NCI-H1694 (cell line): ENCODE measurements at places on chromosomes 13 and 19.

DNA sequence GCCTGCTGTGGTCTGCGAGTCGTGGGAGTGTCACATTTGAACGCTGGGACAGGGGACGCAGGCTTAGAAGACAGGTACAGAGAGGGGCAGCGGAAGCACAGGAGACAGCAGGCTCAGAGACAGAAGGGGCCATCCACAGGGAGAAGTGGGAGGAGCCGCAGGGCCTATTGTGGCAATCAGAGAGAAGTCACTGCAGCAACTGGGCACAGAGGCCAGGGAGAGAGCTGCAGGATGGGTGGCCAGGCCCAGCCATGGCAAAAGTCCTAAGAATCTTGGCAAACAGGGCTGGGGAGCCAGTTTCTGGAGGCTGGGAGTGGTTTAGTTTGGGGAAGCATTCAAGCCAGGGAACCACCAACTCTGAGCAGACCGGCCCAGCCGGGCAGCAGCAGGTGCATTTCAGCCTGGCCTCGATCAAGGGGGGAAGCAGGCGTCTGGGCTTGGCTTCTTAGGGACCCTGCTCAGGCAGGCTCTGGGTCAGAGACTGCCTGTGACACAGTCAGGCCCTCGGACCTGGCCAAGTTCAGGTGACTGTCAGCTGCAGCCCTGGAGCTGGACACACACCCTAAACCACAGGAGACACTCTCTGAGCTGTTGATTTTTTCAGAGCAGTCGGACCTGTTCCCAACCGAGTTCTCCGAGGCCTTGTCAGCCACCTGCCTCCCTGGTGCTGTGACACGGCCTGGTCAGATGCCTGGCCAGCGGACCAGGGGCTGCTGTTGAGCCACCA, 11.8 kb downstream of the SH3GL1 start:
- DNase-seq: no peak

- no peak for DNase-seq
Measured at GRCh38 chr13:98842070-98842469, 89.6 kb upstream of the SLC15A1 start.

DNA sequence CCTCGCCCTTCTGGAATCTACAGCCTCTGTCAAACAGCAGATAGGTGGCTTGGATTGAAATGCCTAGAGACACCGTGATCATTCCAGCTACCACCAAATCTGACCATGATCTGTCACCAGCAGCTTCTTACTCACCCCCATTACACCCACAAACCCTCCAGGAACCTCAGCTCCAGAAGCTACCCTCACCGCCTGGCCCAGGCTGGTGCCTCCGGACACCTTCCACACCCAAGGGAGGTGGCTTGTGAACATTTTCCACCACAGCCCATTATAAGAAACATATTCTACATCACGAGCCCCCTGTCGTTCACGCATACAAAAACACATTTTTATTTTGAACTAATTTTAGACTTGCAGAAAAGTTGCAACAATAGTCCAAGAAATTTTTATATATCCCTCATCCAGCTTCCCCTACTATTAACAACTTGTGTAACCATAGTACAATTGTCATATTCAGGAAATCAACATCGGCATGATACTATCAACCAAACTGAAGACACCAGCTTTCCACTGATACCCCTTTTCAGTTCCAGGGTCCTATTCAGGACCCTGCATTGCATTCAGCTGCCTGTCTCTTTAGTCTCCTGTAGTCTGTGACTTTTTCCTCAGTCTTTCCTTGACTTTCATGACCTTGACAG, 15.4 kb upstream of the UBE2L5 start:
- no peak for DNase-seq

DNA sequence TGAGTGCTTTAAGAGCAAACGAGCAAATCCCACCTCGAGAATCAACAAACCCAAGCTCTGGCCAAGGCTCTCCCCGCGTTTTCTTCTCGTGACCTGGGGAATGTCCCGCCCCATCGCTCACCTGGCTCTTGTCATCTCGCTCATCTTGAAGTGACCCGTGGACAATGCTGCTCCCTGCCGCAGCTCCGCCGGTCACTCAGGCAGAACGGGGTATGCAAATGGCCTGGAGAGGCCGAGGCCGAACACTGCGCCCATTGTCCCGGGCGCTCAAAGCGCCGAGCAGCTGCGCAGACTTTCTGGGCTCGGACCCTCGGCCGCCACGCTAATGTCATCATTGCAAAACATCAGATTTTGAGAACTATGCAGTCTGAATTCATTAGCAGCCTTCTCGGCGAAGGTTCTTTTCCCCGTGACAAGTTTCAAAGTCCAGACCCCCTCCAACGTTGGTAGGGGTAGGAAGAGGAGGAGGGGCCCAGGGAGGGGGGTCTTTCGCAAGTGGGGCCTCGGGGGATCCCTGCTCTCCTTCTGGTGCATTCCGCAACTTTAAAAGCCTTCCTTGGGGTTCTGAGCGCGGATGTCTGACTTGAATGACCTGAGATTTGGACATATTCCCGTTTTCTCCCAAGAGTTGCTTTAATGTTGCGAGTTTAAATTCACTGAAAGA, 39.7 kb downstream of the SOX1 start:
- DNase-seq: no peak

DNA sequence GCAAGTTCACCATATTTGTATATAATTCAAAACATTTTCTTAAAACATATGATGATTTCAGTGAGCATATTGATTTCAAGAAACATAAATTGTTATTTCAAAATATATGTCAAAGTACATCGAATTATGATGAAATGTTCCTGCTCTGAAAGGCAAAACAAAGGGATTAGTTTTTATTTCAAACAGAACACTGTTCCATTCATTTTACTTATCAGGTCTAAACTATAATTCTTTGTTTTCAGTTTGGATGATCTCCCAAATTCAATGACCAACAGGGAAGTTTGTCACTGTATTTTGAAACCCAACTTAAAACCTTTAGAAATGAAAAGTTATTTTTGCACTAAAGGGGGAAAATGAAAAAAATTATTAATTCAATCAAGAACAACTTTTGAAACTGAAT, 610.2 kb downstream of the SLITRK1 start:
- no peak for DNase-seq

DNA sequence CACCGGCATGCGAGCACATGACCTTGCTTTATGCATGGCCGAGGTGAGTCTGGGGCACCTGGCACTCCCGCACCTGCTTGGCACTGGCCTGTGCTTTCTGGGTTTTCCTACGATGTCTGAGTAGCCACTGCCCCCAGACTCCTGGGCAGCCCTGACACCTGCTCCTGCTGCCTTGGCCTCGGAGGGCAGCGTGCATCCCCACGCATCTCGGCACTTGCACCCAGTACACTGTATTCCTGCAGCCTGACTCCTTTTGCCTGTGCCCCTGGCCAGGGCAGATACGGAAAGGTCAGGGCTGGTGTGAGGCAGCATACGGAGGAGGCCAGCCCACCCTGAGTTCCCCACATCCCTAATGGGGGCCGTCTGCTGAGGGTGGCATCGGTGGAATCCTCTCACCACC, 340.6 kb downstream of the TEX29 start:
- no peak for DNase-seq

- no peak for DNase-seq
Measured at GRCh38 chr19:38742296-38742695, 2.0 kb downstream of the CAPN12 start.

GRCh38 chr19:51415187-51415586, 2.3 kb downstream of the SIGLEC10 start:
- no peak for DNase-seq

DNA sequence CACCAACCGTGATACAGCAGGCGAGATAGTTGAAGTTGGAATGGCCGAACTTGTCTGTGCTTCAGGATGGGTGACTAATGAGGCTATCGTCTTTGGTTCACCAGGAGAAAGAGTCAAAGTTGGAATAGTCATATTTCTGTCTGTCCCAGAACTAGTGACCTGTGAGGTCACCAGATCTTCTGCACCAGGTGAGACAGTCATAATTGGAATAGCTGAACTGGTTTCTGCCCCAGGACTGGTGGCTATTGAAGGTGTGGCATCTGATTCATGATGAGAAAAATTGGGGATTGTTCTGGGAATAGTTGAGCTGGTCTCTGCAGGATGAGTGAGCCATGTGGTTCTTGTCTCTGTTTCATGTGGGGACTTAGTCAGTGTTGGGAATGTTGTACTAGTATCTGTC, 71.6 kb downstream of the MUC16 start:
- DNase-seq: no peak

DNA sequence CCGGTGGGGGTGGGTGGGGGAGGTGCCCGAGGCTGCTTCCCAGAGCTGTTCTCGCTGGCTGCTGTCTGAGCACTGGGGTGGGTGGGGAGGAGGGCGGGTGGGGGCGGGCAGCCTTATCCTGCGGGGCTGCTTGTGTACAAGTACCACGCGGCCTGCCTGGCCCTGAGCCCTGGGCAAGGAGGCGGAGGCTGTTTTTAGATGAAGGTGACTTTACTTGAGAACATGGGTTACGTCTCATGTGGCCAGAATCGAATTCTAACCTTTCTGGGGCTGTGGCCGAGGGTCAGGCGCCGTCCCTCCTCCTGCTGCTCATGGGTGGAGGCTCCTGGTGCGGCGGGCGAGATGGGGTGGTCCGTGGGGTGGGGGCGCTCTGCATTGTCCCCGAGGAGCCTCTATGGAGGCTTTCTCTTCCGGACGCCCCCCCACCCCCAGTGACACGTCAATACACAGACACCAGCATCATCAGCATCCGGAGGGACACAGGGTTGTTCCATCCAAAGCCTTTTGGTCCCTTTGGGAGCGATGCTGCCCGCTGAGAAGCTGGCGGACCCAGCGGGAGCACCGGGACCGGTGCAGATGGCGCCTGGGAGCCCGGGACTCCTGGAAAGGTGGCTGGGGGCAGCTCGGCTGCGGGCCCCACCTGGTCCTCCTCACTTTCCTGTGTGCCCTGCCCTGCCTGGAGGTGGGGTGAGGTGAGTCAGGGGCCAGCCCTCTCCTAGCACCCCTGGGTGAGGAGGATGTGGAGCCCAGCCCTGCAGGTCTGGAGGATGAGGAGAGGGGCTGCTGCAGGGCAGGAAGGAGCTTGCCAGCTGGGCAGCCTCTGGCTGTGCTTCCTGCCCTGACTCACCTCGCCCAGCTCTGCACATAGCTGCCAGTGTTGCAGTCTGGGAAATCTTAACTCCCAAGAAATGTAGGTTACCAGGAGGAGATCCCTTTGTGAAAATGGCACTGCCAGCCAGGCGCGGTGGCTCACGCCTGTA, 3.4 kb downstream of the BSG start:
- no peak for DNase-seq

- DNase-seq: no peak
Measured at GRCh38 chr19:18041054-18041453, 33.1 kb downstream of the ARRDC2 start.

DNA sequence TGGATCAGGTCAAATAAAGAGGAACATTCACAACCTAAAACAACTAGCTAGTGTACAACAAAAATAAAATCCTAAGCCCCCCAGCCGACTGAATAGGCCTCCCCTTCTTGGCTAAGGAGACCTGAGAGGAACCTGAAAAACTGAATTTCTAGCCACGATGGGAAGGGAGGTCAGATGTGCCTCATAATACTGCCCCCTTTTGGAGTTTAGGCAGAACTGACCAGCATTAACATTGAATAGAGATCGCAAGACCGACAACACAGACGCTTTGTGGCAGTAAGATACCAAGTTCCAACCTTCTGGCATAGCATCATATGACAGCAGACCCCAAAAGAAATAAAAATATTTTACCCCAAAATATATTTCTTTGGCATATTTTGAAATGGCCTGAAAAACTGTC, 15.9 kb downstream of the CBY2 start:
- DNase-seq: peak; percentile 11

- DNase-seq: no peak
Measured at GRCh38 chr13:51874651-51875050, 12.9 kb downstream of the CCDC70 start.

DNA sequence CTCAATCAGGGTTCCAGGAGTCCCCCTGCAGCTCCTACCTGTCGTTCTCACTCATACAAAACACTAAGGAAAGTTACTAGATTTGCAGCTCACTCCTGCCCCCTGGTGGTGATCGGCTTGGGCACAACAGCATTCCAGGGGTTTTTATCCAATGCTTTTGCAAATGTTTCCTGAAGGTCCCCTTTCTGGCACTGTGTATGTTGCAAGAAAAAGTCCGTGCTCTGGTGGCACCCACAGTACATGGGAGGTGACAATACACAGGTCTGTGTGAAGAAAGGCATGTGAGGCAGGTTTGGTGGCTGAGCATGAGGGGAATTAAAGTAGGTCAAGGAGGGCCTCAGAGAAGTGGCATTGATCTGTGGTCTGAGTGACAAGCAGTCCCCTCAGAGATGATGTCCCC, 8.6 kb upstream of the TYK2 start:
- DNase-seq: peak; percentile 75

DNA sequence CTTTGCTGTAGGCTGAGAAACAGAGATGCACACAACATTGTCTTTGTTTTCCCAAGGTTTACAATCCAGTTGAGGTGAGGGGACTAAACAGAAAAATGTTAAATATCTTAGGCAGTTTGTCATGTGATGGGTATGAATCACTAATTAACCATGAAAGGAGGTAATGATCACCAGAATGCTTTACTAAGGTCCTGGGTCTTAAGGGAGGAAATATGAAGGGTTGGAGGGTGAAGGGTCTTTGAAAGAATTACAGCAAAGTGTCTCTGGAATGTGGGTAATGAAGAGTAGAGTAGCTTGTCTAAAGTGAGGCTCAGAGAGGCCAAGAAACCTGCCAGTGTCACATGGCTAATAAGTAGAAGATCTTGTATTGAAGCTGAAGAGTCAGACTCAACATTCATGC, 19.0 kb downstream of the BIVM start:
- no peak for DNase-seq

DNA sequence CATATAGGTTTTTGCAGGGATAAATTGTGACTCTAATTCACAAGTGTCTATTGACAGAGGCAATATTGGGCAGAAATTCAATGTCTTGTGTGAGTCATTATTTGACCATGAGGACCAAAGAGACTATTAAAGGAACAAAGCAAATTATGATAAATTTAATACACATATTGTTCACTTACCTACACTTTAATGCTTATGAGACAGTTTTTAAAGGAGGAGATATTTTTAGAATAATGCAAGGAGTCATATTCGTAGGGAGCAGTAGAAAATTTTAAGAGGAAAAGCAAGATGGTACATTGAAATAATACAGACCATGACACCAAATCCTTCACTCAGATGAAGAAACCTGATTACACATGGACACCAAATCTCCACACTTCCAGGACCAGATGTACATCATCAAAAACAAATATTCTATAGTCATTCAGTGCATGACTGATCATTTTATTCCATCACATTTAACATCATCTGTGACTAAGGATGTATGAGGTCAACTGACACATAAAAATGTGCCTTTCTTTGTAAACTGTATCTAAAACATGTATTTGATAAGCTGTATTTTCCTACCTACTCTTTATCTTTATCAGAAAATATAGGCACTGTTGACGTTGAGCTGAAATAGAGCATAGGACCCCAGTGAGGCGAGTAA, 4.2 kb upstream of the OR7A17 start:
- no peak for DNase-seq

- DNase-seq: no peak
Measured at GRCh38 chr19:49200238-49200862, 42.8 kb downstream of the TRPM4 start.

GRCh38 chr19:17415121-17415520, 4.7 kb upstream of the MVB12A start:
- DNase-seq: no peak
